ENCODE measurements at places on chromosomes 11 and 22.

DNA sequence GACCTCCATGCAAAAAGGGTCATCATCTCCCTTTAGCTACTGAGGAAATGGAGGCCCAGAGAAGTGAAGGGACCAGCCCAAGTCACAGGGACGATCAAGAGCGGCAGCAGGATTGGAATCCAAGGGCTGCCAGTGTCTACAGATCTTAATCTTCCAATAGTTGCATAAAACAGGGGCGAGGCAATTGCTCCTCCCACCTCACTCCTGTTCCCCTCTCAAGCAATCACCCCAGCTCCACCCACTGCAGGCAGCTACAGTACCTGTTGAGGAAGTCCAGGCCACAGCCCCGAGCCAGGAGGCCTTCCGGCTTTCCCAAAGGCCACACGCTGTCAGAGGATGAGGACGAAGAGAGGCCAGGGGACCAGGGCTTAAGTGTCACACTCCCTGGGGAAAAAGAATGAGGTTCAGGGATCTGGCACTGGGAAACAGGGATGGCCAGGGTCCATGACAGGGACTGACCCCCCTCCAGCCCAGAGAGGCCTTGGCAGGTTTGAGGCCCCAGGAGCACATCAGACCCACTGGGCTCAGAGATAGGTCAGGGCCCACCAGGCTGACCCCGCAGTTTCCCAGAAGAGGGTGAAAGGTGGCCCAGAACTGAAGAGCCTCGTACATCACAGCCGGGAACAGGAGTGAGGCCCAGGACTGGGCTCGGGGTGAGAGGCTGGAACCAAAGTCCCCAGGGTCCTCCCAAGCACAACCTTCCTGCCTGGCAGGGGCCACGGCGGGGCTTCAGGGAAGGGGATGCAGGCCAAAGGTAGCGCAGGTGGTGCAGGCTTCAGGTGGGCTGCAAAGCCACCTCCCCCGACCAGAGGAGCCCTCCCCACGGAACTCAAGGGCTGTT is 16.4 kb upstream of the MFNG start:
- no peak for DNase-seq

GRCh38 chr11:70410276-70411205 is 12.2 kb downstream of the CTTN start:
- DNase-seq: no peak

DNA sequence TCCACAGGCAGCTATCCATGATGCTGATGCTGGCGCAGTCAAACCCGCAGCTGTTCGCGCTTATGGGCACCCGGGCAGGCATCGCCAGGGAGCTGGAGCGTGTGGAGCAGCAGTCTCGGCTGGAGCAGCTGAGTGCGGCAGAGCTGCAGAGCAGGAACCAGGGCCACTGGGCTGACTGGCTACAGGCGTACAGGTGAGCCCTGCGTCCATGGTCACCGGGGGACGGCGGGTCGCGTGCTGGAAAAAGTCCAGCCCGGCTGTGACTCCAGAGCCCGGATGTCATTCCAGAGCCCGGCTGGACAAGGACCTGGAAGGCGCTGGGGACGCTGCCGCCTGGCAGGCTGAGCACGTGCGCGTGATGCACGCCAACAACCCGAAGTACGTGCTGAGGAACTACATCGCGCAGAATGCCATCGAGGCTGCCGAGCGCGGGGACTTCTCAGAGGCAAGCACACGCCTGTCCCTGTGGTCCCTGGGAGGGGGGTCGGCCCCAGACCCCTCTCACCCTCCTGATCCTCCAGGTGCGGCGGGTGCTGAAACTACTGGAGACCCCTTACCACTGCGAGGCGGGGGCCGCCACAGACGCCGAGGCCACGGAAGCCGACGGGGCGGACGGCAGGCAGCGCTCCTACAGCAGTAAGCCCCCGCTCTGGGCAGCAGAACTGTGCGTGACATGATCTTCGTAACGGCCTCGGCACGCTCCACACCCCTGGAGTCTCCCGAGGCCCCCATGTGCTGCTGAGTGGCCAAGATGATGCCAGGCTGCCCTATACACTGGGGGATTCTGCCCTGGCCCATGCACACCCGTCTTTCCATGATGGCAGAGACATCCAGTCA is 16.1 kb downstream of the SELENOO start:
- no peak for DNase-seq

DNA sequence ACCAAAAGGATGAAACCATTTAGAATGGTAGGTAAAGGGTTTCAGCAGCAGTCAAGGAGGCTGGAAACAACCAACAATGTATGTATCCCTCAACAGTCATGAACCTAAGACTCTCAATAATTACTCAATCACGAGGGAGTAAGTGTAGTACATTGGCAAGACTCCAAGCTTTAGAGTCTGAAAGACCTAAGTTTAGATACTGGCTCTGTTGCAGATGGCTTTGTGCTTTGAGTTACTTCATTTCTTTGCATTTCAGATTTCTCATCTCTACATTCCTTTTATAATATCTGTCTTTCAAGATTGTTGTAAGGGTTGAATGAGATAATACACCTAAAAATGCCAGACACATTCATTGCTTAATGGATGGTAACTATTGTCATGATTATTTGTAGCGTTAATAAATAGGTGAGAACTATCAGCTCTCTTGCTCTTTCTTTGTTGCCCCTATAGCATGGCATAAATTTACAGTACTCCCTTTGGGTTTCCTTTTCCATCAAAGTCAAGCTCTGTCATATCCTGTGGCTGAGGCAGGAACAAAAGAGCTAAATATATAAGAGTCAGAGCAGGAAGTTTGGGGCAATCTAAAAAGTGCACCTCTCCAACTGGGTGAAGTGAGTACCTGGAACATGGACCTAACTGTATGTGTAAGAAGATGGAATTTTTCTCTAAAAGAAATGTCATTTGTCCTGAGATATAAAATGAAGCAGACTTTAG is 228.2 kb upstream of the ZC3H12C start:
- DNase-seq: no peak

DNA sequence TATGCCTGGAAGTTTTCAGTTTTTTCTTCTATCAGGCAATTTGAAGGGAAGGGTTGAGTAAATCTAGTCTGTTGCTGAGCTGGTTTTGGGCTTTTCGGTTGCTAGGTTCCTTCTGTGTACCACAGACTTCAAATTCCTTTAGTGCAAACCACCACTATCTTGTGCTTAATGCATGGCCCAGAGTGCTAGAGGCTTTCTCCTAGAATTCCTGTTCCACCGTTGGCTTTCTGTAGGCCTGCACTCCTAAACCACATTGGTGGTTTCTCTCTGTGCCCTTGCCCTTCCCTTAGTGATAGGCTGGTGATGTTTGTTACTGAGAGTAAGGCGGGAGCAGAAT is 47.1 kb upstream of the CTSC start:
- no peak for DNase-seq

DNA sequence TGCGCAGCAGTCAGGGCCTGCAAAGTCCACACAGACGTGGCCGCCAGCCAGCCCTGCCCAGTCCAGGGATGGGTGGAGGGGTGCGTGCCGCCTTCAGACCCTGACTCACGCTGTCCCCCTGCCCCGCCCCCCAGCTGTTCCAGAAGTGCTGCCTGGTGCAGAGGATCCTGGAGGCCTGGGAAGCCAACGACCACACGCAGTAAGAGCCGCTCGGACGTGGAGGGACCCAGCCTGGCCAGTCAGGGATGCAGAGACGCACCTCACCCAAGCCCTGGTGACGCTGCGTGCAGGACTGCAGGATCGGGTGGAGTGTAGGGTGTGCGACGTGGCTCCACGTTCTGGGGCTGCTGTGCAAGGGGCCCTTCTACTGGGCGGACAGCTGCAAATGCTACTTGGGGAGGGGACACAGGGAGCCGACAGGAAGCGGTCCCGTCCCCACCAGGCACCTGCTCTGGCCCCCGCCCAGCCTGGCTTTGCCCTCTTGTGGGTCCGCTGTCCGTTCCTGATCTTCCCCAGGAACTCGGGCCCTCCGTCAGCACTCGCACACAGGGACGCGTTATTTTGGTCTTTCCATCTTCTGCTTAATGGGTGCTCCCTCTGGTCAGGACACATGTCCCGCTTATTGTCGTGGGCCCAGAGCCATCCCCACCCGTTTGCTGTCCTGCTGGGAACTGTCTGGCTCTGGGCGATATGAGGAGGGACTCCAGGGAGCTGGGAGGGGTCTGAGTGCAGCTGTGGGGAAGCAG is 42.5 kb downstream of the SBF1 start:
- no peak for DNase-seq

- no peak for DNase-seq
Observed at GRCh38 chr11:30216534-30216933, 14.3 kb upstream of the FSHB start.

DNA sequence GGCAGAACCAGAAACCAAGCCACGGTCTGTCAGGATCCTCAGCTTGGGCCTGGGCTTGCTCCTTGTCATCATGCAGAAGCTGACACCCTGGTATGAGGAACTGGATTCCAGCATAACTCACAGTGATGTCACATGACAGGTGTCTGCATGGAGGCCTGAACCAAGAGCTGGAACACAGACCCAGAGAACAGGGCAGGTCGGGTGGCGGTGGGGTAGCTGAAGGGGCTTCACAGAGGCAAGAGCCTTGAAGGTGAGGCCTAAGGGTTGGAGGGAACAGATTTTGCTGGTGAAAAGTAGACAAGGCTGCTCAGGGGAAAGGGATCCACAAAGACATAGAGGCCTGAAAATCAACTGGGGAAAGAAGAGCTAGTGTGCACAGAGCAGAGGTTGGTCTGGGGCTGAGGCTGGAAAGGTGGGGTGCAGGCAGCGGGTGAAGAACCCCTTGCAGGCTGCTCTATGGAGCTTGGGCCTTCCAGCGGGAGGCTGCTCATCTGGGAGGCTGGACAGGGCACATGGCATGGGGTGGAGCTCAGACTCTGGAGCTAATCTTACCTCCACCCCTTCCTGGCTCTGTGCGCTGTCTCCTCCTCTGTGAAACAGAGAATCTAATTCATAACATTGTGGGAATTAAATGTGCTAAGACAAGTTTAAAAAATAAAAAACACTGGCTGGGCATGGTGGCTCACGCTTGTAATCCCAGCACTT is 18.4 kb upstream of the RPS3 start:
- DNase-seq: no peak

- DNase-seq: no peak
Observed at GRCh38 chr22:47550524-47551430, 788.3 kb downstream of the TBC1D22A start.

DNA sequence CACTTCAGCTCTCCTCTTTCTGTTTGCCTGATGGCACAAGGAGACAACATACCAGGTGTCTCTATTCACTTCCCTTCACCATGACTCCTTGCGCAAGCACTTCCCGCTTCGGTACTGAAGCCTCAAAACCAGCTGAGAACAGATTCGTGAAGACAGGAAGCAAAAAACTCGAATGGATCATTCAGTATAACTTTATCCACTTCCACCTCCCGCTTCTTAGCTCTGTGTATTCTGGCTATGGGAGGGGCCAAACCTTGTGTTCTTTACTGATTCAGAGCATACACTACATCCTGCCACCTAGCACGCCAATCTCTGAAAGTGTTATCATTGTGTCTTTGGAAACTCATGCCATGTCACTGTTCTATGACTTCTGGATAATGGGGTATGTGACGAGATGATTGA is 62.2 kb upstream of the ADA2 start:
- peak; percentile 59 for DNase-seq

DNA sequence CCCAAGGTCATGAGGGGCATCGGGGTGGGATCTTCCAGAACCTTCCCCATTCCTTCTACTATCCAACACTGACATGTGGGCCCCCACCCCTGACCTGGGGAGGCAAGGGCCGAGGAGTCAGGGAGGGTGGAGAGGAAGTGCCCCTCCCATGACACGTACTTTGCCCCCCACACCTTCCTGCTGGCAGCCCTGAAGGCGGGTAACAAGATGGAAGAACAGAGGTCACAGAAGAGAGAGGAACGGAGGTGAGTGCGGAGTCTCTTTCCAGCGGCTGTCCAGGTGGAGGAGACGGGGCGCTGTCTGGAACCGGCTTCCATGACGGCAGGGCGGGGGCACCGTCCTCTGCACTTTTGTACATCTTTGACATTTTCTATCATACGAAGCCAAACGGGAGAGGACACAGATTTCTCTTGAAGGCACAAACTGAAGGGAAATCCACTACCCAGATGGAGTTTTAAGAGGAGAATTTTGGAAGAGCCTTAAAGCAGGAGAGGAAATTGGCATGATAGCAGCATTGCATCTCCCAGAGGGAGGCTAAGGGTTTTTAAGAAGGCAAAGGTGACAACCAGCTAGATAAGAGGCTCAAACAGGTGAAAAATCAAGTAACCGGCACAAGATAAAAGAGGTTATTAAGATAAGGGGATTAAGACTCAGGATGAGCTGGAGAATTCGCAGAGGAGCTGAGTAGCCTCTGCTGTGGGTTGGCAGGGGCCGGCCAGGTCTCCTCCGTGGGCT is 16.7 kb downstream of the OSBPL5 start:
- DNase-seq: no peak

GRCh38 chr11:16750417-16750816 is 12.0 kb downstream of the C11orf58 start:
- no peak for DNase-seq

DNA sequence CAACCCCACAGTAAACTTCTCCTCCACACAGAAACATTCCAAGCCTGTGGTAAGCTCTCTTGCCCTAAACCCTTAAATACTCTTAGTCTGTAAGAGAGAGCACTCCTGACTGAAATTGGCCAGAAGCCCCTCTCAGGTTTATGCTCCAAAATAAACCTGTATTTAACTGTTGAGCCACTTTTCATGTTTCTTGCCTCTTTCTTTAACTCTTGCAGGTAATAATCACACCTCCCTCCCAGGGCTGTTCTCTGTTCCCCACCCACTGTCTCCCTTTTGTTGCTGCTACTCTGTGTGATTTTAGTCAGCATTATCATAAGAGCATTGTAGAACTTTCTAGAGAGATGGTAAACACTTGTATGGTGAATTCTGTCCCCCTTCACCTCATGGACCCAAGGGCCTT is 2.1 kb upstream of the IFT27 start:
- DNase-seq: no peak

GRCh38 chr11:10496296-10496936 is 41.4 kb downstream of the AMPD3 start:
- DNase-seq: no peak

GRCh38 chr11:69321877-69322361 is 28.0 kb downstream of the MYEOV start:
- DNase-seq: no peak

DNA sequence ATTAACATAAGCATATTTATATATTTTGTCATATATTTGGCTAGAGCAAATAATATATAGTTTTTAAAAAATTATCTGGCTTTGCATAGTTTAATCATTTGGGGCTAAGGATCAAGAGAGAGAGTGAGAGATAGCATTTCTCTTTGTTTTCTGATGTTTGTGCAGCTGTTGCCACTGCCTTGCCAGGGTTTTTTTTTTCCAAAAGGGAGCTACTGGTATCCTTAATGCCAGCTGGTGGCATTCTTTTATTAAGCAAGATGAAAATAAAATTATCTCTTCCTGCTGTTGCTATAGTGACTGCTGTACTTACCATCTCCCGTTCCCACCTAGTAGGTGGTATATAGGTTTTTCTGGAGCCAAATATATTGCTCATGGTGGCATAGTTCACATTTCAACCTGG is 793.3 kb upstream of the ARHGAP42 start:
- DNase-seq: no peak

DNA sequence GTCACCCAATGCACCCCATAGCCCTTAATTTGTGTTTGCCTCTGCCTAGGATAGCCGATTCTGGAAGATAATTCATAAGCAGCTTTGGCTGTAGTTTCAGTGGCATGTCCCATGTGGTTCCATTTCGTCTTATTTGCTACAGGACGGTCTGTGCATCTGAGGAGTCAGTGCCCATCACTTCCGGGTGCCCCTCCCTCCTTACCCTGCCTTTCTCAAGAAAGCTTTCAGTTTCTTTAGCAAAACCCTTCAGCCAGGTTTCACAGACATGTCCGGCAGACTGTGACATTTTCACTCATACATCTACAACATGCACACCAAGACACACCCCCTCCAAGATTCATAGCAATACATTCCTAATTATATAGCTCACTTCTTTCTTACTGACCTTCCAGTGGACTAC is 14.3 kb downstream of the TP53AIP1 start:
- peak; percentile 51 for DNase-seq

- no peak for DNase-seq
Observed at GRCh38 chr11:7253800-7254199, 2.1 kb downstream of the SYT9 start.
